Spinal cord (tissue), 10 donors: ENCODE measurements at places on chromosomes 2 and 18. TPM values are rescaled to one million over a fixed set of nuclear protein-coding genes. Genes with fewer than 3 reads are reported as not detected.

DNA sequence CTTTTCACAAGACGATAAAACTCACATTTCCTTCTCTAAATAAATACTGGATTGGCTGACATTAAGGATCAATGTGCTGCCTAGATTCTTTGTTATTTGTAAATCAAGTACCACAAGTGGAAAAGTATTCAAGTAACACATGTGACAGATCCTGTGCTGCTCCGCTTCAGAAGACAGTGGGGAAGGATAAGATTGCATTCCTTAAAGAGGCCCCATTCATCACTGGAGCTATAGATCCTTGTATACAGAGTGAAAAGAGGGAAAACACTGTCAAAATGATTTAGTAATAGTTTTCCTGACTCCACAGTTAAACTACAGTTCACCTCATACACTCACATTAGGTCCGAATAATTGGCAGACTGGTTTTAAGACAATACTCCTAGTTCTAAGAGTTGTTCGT is 108.0 kb upstream of the CSRNP3 start:
- no peak for DNase-seq

DNA sequence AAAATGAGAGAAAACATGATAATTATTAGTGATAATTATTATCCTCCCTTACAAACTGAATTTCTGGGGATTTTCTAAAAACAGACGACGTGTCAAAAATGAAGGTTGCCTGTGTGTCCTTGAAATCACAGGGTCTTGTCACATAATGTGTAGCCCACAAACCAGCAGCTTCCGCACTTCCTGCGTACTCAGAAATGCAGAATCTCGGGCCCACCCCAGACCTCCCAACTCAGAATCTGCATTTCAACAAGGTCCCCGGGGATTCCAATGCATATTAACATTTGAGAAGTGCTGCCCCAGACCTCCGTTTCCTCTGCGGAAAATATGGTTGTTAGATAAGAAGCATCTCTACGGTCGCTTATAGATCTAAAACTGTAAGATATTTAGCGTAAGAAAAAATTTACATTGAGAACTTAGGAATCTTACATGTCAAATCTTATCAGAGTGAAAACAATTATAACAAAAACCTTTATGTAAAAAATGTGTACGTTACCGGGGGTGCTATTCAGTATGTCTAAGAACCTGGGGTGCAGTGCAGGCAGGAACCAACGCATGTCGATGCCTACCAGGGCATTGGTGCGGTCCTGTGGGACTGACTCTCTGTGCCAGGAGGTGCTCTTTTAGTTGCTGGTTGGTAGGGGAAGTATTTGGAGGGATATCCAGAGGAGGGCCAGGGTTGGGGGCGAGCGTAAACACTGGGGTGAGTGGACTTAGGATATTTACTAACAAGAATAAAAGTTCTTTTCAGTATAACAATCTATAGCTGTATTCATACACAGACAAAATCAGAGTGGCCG is 15.2 kb downstream of the CDKL4 start:
- DNase-seq, result no peak

- DNase-seq, result no peak
These were observed 87.4 kb downstream of the MYT1L start for GRCh38 chr2:2243666-2244065.

MOGAT1 gene
- 0.22 TPM for total RNA-seq

GRCh38 chr2:241686650-241687425 is at the start of gene DTYMK:
Gene DTYMK (minus strand): TSS chr2:241686815. CDS start chr2:241686783, 32 bp downstream.
- DNase-seq, result peak; percentile 99

DNA sequence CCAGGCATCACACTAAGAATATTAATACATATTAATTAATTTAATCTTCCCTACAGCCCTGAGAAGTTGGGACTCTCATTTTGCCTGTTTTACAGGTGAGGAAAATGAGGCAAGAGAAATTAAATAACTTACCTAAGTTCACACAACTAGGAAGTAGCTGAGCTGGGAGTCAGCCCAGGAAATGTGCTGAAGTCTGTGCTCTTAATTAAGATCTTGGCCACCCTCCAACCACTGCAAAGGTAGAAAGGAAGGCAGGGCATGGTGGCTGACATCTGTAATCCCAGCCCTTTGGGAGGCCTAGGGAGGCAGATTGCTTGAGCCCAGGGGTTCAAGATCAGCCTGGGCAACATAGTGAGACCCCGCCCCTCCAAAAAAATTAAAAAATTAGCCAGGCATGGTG is 12.9 kb upstream of the MGAT4A start:
- DNase-seq, result no peak

DNA sequence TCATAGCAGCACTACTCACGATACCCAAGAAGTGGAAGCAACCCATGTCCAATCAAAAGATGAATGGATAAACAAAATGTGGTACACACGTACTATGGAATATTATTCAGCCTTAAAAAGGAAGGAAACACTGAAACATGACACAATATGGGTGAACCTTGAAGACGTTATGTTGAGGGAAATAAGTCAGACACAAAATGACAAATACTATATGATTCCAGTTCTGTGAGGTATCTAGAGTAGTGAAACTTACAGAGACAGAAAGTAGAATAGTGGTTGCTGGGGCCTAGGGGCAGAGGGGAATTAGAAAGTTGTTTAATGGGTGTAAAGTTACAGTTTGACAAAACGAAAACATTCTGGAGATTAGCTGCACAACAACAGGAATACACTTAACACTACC is 24.7 kb downstream of the TLK1 start:
- DNase-seq, result no peak

- DNase-seq, result no peak
These were observed 56.7 kb downstream of the TNS1 start for GRCh38 chr2:217946051-217946450.

GRCh38 chr2:239209783-239210182 is 191.0 kb downstream of the HDAC4 start:
- no peak for DNase-seq

DNA sequence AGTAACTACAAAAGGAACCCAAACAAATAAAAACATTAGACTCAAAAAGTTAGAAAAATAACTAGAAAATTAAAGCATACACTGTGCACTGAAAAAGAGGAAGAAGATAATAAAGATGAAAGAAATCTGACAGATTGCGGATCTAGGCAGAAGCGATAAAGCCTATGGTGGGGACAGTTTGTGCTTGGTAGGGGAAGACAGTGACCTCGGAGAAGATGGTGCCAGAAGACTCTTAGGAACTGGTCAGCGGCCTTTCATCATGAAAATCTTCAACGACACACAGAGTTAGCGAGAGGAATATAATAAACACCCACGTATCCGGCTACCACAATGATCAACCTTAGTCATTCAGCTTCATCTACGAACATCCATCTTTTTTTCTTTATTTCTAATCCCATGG is 180.5 kb downstream of the HDAC4 start:
- no peak for DNase-seq

DNA sequence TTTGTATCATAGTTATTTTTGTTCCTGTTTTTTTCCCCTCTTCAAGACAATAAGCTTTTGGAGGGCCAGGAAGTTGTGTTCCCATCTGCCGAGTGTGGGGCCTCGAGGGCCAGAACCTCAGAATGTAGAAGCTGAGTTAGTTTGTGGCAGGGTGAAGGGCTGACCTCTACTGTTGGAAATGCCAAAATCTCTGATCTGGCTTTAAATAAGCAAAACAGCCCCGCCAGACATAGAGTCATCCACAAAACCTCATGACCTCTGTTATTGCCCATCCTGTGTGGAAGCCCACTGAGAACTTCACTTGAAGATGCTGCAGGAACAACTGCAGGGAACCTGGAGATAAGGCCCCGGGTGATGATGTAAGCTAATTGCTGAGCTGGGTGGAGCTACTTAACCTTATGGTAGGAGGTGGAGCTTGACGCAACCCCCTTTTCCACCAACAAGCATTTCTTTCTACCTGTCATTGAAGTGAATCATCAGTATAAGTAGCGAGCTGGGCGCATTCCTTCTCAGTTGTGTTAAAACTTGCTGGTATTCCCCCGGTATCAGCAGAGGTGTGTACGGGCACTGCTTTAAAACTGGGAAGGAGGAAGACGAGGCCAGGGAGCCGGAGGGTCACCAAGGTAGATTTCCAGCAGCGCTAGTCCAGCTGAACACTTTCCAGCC is 177.2 kb downstream of the NEDD4L start:
- DNase-seq, result no peak
